ENCODE measurements at places on chromosomes 5 and 9.

- DNase-seq, result no peak
These were observed 115.7 kb downstream of the MUSK start for GRCh38 chr9:110784309-110784708.

DNA sequence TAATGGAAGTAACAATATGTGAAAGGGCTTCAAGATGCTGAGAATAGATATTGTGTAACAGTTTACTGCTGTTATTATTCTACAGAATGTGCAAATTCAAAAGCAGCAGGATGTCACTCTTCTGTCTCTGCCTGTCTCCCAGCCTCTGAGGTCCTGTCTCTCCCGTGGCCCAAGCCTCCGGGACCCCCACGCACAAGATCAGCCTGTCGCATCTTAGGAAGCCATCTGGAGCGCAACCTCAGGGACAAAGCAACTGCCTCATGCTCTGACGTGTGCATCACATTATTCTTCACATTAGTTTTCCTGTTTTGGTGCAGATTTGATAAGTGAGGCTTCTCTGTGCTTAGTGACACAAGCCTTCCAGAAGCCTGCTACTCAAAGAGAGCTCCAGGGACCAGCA lies 46.5 kb upstream of the C9orf72 start:
- DNase-seq, result no peak

GRCh38 chr9:135416664-135417290 lies 62.8 kb upstream of the PPP1R26 start:
- DNase-seq, result no peak

DNA sequence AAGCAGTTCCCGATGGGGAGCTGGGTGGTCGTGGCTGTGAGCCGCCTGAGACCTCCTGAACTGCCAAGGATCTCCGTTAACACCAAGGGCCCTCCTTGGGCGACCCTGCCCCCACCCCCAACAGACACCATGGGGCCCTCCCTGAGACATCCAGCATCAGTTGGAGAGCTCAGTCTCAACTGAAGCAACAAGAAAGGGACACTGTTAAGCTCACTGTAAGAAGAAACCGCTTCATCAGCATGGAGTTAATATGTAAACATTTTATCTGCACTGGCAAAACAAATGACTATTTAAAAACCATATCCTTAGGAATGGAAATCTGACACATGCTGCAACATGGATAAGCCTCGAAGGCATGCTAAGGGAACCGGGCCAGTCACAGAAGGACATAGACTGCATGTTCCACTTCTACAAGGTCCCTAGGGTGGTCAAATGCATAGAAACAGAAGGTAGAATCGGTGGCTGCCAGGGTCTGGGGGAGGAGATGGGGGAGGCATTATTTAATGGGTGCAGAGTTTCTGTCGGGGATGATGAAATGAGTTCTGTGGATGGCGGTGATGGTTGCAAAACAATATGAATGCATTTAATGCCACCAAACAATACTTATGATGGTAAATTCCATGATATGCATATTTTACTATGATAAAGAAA lies 47.4 kb downstream of the ROR2 start:
- no peak for DNase-seq

DNA sequence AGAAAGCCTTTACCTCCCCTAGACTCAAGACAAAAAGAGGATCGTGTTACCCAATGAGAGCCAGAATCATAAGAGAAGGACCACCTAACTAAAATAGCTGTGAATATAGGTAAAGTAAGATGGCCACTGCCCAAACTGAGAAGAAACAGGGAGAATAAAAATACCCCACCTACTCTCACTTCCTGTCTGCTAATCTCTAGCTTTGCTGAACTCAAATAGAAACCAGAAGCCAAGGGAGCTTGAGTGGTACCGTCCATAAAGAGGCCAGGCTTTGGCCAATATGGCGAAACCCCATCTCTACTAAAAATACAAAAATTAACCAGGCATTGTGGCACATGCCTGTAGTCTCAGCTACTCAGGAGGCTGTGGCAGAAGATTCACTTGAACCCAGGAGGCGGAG lies 123.0 kb upstream of the FST start:
- no peak for DNase-seq

- DNase-seq, result no peak
These were observed 170.5 kb downstream of the NR3C1 start for GRCh38 chr5:143233031-143233430.
